ENCODE measurements at places on chromosomes 3 and 15.

- DNase-seq = no peak
These were observed 27.5 kb downstream of the ESYT3 start for GRCh38 chr3:138461896-138462295.

DNA sequence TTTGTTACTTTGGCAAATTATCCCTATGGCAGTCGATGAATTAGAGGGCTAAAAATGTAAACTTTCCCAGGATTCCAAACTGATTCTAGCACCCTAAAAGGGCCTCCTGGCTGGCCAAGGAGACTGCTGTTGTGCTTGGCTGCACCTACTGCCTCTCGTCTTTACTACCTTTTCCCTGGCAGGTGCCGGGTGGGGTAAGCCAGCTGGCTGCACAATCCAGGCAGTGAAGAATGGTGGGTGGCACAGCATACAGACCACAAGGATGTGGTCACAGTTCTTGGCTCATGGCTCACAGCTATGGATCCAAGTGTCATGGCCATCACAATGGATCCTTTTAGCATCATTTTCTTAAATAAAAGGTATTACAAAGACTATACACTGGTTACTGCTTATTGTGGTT lies 20.7 kb upstream of the SLC25A26 start:
- DNase-seq = no peak

GRCh38 chr15:74209560-74209958 lies 7.0 kb upstream of the STRA6 start:
- no peak for DNase-seq

DNA sequence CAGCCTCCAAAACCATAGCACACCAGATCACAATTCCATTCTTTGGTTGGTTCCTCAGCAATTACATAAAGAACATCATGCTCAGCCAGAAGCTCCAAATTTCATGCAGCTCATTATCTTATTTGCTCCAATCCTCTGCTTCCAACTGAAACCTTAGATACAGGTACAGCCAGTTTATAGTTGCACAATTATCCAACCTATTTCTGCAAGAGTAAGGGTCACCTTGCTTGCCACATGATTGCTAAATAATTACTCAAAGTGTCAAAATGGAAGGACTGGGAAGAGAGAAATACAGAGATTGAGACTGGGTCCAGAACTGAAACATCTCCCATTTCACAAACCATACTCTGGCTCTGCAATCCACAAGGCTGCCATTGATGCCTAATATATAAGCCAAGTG lies 23.4 kb upstream of the SHC4 start:
- no peak for DNase-seq

DNA sequence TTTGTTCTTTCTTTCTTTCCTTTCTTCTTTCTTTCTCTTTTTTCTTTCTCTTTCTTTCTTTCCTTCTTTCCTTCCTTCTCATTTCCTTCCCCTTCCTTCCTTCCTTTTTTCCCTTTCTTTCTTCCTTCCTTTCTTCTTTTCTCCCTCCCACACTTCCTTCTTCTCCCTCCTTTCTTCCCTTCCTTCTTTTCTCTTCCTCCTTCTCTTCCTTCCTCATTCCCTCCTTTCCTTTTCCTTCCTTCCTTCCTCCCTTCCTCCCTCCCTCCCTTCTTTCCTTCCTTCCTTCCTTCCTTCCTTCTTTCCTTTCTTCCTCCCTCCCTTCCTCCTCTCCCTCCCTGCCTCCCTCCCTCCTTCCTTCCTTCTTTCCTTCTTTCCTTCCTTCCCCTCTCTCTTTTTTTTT lies 755.7 kb upstream of the GRM7 start:
- no peak for DNase-seq

DNA sequence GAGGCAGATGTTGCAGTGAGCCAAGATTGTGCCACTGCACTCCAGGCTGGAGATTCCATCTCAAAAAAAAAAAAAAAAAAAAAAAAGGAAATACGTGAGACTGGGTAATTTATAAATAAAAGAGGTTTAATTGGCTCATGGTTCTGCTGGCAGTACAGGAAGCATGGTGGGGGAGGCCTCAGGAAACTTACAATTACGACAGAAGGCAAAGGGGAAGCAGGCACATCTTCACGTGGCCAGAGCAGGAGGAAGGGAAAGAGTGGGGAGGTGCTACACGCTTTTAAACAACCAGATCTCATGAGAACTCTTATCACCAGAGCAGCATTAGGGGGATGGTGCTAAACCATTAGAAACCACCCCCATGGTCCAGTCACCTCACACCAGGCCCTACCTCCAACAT lies 138.2 kb upstream of the IL12A start:
- DNase-seq = no peak
